Activated T-helper 1 cell treated with anti-CD3 and anti-CD28 coated beads, Interleukin-2, amount 50 U/mL, for 16 hours (primary cell): ENCODE measurements at places on chromosomes 3 and 15.

DNA sequence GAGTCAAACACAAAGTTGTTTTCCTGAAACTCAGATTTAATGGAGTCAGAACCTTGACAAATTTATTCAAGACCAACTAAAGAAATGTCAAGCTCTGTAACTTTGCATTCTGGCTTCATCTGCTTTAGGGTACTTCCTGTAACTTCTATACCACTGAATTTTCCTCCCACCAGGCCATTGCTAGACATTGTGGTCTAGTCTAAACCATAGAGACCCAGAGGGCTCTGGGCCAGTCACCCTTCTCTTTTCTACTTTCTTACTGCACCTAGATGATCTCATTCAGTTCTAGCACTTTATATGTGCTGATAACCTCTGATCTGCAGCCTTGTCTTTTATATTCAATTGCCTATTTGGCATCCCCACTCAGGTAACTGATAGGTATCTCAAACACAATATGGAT, 2.8 kb upstream of the OR5K1 start:
- no peak for DNase-seq

GRCh38 chr3:116057400-116058006, 387.8 kb downstream of the LSAMP start:
- no peak for DNase-seq

DNA sequence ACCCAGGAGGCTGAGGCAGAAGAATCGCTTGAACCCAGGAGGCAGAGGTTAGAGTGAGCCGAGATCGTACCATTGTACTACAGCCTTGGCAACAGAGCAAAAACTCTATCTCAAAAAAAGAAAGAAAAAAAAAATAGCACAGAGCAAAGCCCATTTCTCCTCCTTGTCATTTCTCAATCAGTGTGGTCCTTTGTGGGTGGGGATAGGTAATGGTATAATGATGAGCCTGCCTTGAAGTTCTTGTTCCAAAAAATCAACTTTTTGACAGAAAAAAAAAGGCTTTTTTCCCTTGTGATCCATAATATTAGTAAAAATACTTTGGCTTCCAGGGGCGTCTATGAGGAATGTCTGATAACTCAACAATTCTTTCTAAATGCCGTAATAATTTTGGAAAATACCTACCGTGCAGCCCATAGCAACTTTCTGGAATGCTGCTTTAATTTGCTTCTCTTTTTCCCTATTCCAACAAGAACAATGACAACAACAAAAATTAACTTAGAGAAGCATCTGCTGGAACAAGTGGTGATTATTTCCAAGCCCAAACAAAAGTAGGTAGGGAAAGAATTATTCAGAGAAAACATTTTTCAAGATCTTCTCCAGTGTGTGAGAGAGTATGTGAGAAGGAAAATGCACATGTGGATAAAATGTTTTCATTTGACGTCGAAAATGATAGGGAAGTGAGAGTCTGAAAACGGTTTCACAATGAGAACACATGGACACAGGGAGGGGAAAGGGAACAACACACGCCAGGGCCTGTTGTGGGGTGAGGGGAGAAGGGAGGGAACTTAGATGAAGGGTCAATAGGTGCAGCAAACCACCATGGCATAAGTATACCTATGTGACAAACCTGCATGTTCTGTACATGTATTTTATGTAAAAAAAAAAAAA, 337.8 kb downstream of the RBMS3 start:
- no peak for DNase-seq

DNA sequence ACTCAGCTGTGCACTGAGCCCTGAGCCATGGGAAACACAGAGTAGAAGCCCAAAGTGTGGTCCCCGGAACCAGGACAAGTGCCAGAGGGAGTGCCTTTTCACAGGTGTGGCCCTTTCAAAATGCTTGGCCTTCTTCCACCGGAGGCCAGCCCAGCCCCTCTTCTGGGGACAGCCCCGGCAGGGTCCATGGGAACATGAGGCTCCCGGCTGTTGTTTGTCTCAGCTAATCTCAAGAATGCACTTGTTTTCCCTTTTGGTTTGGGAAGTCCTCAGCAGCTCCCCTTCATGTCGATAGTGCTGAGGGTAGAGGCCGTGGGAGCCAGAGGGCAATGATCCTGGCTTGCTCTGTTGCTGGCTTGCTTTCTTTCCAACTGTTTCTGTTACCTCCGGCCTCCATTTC, 91.1 kb upstream of the MRPS22 start:
- DNase-seq = no peak

- DNase-seq = no peak
Observed at GRCh38 chr3:13507570-13508339, 27.6 kb downstream of the HDAC11 start.

- DNase-seq = no peak
Observed at GRCh38 chr3:60240492-60240891, 1010.8 kb downstream of the FHIT start.

GRCh38 chr3:99315896-99316295, 322.5 kb upstream of the COL8A1 start:
- DNase-seq = no peak

- DNase-seq = no peak
Observed at GRCh38 chr15:23628612-23629233, 18.9 kb downstream of the MAGEL2 start.

DNA sequence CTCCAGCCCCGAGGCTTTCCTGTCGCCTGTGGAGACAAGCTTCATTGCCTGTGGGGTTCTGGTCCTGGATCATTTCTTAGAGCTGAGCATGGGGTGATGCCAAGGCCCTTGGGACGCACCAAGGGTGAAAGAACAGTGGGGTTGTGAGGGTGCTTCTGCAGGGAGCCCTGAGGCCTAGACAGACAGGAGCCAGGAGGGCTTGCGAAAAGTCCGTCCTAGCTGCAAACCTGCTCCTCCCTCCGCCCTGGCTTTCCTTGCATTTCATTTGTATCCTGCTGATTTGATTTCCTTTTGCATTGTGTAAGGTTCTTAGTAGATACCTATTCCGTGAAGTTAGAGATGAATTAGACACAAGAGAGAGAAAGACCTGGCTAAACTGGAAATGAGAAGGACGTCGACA, 286.9 kb upstream of the C2CD4B start:
- DNase-seq = no peak

GRCh38 chr3:106457281-106458180, 588.7 kb upstream of the CBLB start:
- no peak for DNase-seq

GRCh38 chr3:194785315-194785714, 99.6 kb downstream of the FAM43A start:
- DNase-seq = no peak

DNA sequence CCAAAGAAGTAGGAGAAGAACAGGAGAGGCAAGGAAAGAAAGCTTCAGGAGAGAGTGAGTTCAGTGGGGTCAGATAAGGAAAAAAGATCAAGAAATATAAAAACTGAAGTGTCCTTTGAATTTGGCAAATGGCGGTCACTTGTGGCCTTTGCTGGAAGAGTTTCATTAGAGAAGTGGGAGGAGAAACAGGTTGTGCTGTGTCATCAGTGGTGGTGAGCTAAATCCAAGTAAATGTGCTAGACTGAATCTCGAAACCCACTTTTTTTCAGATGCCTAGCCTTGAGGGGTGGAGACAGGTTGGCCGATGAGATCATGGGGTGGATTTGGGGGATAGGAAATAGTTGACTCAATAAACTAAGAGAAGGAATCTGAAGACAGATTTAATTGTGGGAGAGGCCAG, 43.7 kb downstream of the CHRD start:
- DNase-seq = no peak

DNA sequence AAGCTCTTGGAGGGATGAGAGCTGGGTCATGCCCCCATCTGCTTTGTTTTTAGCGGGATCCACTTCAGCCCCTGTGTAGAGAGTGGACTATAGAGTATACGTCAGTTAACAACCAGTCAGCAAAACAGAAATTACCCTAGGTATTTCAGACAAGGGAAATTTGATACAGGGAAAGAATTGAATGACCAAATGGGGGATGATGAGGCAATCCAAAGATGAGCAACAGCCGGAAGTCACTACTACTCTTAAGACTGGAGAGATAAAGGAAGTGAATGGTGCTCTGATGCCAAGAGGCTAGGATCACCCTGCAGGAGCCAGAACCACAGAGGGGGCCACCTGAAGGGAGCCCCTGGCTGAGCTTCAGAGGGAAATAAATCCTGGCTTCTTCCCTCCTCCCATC, 1.7 kb upstream of the GPR62 start:
- DNase-seq = no peak

- DNase-seq = no peak
Observed at GRCh38 chr3:122548619-122549018, 15.5 kb downstream of the PARP9 start.

GRCh38 chr3:66336333-66336766, 115.5 kb downstream of the SLC25A26 start:
- no peak for DNase-seq

DNA sequence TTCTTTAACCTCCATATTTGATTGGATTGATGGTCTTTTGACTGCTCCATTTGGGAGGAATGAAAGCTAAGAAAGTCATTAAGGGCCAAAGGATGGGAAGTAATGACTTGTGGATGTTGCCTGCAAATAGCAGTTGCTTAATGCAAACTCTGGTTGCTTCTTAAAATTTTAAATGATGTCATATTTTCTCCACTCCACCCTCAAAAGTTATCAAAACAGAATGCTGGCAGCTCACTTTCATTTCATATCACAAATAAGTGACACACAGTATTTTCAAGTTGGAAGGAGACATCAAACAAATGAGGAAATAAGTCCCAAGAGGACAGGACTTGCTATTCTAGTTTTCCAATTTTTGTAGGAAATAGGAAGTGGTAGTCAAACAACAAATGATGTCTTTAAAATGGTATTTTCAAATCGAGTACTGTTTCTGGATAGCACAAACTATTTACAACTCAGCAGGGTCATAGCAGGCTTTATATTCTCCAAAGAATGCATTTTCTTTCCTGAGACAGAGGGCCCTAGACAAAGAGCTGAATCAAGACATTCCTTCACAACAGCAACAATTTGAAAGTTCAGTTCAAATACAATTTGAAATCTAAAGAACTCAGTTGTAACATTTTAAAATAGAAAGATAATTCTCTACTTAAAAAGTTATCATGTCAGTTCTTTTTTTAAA, 165.1 kb upstream of the UBE2E1 start:
- DNase-seq = no peak

DNA sequence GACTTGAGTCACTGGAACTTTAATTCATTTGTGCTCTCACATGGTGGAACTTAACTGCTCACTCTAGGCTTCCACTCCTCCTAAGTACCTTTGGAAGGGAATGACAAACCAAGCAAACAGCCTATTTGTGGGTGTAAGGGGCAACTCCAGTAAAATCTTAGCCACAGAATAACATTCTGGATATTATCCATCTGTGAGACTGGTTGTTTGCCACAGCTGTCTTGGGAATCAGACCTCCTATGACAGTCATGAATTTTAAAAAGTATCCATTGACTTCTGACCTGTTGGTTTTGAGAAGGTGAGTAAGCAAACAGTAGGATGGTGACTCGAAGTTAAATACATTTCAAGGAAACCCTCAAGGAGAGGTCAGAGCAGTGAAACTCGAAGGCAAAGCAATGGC, 147.3 kb upstream of the CDIN1 start:
- DNase-seq = no peak

GRCh38 chr3:46966811-46967210, 9.7 kb downstream of the CCDC12 start:
- DNase-seq = no peak

DNA sequence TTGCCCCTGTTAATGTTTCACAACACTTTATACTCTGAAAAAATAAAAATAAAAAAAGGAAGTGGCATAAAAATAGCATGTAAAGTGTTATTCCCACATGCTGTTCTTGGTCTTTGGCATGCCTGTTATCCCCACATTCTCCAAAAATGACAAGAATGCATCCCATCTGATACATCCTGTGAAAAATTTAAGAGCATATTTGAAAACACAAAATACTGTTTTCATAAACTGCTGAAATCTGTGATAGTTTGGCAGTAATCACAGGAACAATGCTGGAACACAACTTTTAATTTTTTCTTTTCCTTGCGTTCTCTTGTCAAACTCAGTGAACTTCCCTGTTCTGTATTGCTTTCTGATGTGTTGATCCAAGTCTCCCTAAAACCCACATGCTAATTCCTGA, 288.8 kb downstream of the ROBO2 start:
- DNase-seq = no peak

DNA sequence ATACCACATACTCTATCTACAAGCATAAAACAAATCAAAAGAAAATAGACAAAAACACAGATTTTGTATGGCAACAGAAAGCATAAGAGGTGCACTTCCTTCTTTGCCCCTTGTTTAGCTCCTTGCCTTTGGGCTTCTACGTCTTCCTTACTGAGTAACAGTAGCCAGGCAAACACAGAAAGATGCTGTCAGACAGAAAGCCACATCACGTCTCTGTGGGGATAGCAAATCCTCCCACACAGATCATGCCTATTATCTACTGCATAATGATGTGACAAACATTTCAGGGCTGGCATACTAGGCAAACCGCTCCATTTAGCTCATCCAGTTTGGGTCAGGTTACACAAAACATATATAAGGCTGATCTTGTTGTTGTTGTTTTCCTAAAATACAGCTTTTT, 92.7 kb downstream of the BOC start:
- DNase-seq = no peak

DNA sequence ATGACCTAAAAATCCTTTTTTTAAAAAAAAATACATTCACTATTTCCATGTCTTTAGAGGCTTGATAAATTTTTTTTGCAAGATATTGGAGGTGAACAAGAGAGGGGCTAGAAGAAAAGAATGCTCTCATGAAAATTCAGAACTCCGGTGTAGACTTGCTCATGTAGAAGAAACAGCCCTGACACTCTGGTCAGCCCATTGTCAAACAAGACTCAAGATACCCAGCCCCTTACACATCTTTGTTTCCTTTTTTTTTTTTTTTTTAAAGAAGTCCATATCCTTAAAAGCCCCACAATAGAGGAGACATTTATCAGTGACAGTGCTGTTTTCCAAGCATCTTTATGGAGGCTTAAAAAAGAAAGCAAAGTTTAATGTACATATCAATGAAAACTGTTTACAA, 196.8 kb upstream of the RORA start:
- DNase-seq = no peak

- no peak for DNase-seq
Observed at GRCh38 chr15:53525894-53526293, 233.6 kb downstream of the WDR72 start.

DNA sequence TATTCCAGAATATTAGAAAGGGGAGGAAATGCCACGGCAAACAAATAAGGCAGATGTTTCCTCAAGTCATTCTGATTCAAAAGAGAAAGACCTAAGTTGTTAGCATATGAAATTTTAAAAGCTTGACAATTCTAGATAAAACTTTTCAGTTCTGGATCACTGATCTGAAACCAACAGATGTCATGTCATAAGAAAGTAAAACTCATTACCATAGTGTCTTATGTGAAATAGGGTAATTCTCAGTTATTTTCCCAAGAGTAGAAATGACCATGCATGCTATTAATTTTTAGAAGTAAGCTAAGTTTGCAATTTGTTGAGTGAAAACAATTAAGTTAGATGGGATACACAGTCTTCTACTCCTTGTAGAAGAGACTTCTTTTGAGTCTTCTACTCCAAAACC, 630.3 kb downstream of the NAALADL2 start:
- DNase-seq = no peak

- no peak for DNase-seq
Observed at GRCh38 chr3:138200424-138200823, 13.3 kb downstream of the ARMC8 start.
